ENCODE measurements at places on chromosomes 4 and X.

GRCh38 chr4:189506080-189506479, 434.6 kb upstream of the FRG1 start:
- no peak for DNase-seq

DNA sequence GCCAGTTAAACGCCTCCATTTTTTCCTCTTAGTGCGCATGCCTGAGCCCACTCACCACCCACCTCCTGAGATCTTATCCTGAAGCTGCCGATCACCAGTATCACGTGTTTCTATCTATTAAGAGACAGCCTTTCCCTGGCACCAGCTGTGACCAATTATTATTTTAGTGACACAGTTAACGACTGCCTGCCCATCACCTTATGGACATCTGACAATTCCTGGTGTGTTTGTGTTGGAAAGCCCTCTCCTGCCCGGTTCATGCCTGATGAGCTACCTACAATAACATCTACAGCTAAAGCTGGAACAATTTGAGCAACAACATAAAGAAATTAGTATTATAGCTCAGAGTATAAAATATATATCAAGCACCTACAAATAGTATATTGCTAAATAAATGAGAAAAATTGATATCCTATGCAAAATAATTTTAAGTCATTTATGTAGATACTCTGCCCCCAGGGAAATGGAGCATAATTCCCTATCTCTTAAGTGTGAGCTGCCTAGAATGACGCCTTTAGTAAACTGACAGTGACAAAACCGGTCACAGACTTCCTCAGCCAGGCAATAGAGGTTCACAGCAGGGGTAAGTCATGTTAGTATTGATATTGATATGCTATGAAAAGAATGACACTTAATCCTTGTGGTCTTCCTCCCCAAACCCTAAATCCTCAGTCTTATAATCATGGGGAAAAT, 862.2 kb downstream of the TRAM1L1 start:
- no peak for DNase-seq

GRCh38 chr4:143549928-143550327, 36.4 kb downstream of the SMARCA5 start:
- DNase-seq = no peak

GRCh38 chr4:86718152-86718551, 124.0 kb downstream of the PTPN13 start:
- DNase-seq = no peak

- DNase-seq = no peak
Measured at GRCh38 chrX:118660085-118660484, 67.3 kb upstream of the IL13RA1 start.

DNA sequence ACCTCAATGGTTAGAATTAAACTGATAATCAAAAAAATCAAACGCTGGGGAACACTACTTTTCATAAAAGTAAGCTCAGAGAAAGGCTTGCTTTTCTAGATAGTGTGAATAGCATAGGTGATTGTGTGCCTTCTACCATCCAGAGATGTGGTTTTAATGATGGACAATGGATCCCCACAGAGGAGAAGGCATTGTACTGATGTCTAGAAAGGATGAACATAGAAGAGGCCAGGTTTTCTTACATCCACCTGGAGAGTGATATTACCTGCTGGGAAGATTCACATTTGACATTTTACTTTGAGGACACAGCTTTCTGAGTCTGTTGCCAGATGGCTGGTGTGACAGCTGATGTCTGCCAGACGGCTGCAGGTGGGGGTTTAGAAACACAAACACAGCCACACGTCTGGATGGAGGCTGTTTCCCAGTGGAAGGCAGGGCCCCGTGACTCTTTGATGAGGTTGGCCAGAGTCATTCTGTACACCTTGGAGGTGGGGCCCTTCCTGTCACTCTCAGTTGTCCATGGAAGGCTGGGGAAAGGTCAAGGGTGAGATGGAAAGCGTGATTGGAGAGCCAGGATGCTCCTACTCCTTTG, 114.4 kb downstream of the PSAPL1 start:
- peak; percentile 62 for DNase-seq

DNA sequence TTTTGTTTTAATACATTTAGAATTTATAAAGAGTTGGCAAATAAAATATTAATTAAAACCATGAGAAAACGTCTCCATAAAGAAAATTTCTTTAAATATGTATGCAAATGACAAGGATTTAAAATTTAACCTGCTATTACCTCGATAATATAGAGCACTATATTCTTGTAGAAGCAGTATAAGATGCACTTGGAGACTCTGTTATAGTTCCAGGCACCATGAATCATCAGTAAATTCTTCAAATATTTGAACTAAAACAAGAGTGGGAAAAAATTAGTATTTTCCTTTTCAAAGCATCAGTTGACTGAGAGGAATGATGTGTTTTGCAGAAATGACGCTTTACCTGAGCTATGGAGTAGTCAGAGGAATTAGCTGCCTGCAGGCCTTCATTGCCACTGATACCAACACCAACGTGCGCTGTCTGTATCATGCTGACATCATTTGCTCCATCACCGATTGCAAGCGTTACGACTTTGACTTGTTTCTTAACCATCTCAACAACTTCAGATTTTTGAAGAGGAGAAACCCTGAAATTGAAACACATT, 67.3 kb downstream of the SHISA3 start:
- DNase-seq = peak; percentile 47

- no peak for DNase-seq
Measured at GRCh38 chr4:127630152-127630551, 2.6 kb upstream of the INTU start.

DNA sequence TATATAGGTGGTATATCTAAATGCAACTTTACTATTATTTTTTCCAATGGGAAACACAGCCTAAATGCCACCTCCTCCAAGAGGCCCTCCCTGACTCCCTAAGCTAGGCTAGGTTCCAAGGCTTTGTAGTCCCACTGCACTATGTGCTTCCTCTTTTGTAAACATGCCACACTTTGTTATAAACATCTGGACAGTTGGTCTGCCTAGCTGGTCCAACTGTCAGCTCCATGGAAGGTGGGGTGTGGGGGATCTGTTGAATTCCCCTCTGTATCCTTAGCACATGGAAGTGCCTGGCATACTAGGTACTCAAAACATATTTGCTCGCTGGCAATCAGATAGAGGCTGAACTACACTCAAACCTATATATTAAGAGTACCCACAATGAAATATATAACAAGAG, 63.4 kb downstream of the SLC9A7 start:
- DNase-seq = no peak

GRCh38 chr4:179196511-179196910, 1754.3 kb upstream of the AGA start:
- DNase-seq = no peak

GRCh38 chr4:136861091-136861490, 671.2 kb downstream of the PCDH18 start:
- no peak for DNase-seq

DNA sequence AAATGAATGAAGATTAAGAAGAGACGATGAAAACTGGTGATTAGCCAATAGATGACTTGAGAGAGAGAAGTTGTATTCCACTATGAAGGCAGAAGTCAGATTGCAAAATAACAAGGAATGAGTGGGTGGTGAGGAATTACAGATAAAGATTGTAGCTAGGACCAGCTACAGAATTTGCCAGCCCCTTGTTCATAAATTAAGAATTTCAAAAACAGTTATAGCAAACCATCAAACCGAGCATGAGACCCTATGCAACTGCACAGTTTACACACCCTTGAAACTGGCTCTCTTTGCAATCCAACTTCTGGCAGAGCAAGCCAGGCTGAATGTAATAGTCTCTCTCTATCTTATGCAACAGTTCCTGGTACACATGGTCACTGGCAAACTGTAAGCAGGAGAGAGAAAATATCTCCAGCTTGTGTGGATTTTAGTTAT, 35.2 kb downstream of the STAP1 start:
- no peak for DNase-seq

- DNase-seq = no peak
Measured at GRCh38 chrX:103467887-103468286, 51.4 kb downstream of the RAB40A start.

- DNase-seq = no peak
Measured at GRCh38 chr4:66182636-66183035, 512.3 kb upstream of the EPHA5 start.

GRCh38 chrX:54423161-54423888, 16.9 kb upstream of the TSR2 start:
- DNase-seq = no peak

DNA sequence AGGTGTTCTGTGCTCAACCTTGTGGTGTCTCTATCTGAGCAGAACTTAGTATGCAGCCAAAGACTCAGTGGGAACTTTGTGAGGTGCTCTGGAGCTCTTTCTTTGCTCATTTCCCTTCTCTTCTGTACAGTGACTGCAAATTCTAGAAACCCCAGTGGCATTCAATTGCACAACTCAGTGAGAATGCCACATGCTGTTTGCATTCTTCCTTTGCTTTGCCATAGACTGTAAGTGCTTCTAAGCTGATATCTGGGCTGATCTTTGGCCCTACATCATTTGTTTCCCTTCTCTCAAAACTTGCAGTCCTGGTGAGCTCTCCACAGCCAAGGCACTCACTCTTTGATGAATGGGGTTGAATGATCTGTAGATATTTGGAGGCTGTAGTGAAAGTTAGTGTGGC, 7.0 kb downstream of the PNMA3 start:
- peak; percentile 73 for DNase-seq

GRCh38 chrX:18755651-18756050, 48.2 kb downstream of the PPEF1 start:
- no peak for DNase-seq

DNA sequence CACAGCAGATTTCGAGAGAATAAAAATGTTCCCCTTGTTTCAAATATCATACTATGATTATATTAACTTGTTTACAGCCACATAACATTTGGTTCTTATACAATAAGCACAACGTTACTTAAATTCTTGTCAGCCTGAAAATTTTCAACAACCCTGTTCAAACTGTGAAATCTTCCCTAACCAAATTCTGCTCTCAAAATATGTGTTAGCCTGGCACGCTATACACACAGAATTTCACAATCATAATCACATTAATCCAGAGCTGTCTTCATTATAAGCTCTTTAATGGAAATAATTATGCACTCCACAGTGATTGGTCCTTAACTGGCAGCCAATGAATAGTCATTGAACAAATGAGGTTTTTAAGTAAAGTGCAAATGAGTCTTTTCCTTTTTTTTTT, 7.3 kb upstream of the PRSS12 start:
- no peak for DNase-seq

DNA sequence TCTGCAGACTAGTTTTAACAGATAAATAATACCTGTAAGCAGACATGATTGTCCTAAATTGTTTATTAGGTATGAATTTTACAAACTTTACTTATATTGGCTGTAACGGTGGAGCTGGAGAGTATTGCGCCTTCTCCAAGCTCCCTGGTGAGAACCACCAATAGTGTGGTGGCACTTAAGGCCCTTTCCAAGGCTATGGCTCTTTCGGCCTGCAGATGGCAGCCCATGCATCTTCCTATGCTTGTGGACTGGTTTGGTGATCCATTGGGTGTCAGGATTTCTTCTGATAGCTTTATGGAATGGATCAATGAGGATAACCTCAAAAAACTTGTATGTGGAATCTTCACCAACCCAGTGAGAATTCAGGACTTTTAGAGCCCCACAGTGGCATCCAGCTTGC, 7.8 kb downstream of the LARP1B start:
- no peak for DNase-seq

DNA sequence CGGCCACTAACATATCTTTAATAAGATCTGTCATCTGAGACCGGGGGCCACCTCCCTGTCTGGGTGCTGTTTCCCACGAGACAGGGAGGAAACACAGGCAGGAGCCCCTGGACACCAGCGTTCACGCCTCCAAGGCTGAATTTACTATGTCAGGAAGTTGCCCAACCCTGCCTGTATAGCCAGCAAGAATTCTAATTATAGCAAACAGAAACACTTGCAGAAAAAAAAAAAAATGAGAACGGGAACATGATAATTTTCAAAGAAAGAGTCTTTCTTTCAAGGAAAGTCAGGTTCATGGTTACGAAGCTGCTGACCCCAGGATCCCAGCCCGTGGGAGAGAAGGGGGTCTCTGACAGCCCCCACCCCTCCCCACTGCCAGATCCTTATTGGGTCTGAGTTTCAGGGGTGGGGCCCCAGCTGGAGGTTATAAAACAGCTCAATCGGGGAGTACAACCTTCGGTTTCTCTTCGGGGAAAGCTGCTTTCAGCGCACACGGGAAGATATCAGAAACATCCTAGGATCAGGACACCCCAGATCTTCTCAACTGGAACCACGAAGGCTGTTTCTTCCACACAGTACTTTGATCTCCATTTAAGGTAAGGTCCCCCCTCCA, at the start of gene IL3RA:
IL3RA (plus strand) TSS at position 455 of the 613 bp plus-strand sequence. CDS start 4,981 bp downstream, outside the sequence.
- peak; percentile 87 for DNase-seq

DNA sequence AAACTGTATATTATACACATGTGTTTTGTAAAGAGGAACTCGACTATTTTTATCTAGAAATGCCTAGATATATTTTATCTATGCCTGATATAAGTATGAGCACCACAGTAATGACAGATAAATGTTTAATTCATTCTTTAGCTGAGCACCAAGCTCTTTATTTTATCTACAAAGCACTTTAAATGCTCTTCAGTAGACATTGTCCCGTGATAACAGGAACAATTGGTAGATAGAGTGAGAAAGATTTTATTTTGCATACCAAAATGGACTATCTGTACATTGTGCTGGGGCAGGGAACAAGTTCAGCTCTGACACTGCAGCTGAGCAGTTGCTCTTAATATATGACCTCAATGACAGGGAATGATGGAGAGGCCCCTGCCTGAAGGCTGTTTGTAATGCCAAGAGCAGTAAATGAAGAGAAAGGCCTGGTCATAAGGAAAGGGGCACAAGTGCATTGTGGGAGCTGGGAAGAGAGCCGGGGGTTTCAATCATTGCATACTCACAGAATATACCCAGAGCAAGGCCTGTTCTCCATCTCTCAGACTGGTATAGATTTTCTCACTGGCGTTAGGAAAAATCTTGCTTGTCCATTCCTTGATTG, 57.3 kb downstream of the SEPTIN11 start:
- no peak for DNase-seq

- DNase-seq = peak; percentile 61
Measured at GRCh38 chr4:2357821-2358745, 60.4 kb downstream of the ZFYVE28 start.

- DNase-seq = no peak
Measured at GRCh38 chrX:17964871-17965270, 103.8 kb upstream of the RAI2 start.

- DNase-seq = no peak
Measured at GRCh38 chr4:185190306-185190856, 13.4 kb downstream of the CFAP97 start.

DNA sequence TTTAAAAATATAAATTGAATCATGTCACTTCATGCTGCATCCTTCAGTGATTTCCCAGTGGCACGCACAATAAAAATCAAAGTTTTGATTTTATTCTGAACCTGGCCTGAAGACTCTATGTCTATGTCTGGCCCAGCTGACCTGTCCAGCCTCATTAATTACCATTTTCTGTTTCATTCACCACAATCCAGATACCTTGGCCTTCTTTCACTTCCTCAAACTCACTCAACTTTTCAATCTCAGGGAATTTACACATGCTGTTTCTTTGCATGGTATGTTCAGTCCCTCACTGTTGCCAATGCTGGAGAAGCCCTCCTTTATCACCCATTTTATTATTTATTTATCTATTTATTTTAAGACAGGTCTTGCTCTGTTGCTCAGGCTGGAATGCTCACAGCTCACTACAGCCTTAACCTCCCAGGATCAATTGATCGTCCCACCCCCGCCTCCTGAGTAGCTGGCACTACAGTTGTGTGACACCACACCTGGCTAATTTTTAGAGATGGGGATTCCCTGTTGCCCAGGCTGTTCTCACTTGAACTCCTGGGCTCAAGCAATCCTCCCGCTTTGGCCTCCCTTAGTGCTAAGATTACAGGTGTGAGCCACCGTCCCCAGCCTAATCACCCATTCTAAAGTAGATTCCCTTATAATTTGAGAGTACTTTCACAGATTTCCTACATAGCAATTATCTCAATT, 43.1 kb downstream of the ZGRF1 start:
- no peak for DNase-seq

- DNase-seq = no peak
Measured at GRCh38 chr4:140648716-140649308, 80.1 kb upstream of the UCP1 start.
